Activated CD8-positive, alpha-beta memory T cell treated with anti-CD3 and anti-CD28 coated beads, Interleukin-2, amount 50 U/mL, for 4 hours (primary cell): ENCODE measurements at places on chromosomes 5 and 9.

DNA sequence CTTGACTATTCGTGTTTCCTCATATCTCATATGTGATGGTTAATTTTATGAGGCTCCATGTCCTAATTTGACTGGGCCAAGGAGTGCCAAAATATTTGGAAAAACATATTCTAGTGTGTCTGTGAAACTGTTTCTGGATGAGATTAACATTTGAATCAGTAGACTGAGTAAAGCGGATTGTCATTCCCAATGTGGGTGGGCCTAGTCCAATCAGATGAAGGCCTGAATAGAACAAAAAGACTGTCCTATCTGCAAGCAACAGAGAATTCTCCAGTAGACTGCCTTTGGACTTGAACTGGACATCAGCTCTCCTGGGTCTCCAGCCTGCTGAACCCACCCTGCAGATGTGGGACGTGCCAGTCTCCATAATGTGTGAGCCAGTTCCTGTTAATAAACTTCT lies 13.5 kb upstream of the SLCO4C1 start:
- DNase-seq, result no peak

- DNase-seq, result no peak
These were observed 54.4 kb downstream of the ENTREP1 start for GRCh38 chr9:69379270-69379982.

DNA sequence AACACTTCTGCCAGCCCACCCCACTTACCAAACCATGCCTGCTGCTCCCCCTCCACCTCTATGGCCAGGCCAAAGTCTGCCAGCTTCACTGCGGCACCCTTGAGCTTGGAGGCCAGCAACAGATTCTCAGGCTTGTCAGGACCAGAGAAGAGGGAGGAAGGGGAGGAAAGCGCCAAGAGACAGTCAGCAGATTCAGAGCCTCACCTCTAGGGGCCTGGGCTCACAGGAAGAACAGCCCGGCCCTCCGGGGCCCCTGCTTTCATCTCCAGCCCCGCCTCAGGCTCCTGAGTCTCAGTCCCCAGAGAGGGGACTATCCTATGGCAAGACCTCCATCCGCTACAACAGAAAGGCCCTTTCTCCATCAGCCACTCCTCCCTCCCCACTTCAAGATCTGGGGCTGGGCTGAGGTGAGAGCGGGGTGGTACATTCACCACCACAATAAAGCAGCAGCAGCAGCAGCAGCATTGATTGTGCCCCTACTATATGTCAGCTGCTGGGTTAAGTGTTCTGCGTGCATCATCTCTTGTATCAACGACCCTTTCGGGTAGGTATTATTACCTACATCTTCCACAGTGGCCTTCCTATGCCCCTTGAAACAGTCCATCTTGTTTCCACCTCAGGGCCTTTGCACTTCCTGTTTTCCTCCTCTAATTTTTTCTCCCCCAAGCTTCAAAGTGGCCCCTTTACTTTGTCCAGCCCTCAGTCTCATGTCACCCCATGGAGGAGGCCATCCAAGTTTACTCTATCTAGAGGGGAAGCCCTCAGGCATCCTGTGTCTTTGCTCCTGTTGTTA lies 36.0 kb downstream of the CAMK2A start:
- no peak for DNase-seq

DNA sequence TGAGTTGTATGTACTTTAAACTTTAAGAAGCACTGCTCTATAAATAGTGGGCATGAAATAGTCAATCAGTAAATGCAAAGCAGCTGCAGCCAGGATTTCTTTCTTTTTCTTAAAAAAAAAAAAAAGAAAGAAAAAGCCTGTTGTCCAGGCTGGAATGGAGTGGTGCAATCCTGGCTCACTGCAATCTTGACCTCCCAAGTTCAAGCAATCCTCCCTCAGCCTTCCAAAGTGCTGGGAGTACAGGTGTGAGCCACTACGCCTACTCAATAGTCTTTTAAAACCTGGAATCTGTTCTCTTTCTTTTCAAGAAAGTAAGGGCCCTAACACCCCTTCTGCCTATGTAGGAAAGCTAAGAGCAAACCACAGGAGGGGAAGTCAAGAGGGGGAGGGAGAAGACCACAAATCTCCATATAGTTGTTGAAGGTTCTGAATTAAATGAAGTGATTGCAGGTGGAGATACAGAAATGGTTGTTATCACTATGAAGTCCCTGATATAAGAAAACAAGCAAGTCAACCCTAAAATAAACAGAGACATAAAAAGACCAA lies 20.6 kb upstream of the TPD52L3 start:
- DNase-seq, result no peak

DNA sequence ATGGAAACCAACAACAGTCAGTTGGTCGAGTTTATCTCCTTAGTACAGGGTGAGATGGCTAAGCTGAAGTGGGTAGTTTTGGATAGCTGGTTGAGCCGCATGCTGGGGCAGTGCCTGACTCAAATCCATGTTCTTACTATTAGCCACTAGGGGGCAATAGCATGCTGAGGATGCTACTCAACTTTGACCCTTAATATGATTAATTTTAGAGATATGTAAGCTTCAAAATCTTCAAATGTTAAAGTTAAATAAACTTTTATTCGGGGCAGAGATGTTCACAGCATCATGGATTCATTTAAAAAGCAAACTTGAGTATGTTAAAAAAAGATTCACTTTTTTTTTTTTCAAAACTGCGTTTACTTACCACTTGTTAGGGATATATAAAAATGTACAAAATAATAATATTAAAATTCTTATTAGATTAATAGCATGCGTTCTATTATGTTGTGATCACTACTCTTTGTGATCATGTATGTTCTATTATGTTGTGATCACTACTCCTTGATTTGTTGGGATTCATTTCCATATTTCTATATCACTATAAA lies 57.0 kb downstream of the C9orf153 start:
- peak; percentile 16 for DNase-seq

DNA sequence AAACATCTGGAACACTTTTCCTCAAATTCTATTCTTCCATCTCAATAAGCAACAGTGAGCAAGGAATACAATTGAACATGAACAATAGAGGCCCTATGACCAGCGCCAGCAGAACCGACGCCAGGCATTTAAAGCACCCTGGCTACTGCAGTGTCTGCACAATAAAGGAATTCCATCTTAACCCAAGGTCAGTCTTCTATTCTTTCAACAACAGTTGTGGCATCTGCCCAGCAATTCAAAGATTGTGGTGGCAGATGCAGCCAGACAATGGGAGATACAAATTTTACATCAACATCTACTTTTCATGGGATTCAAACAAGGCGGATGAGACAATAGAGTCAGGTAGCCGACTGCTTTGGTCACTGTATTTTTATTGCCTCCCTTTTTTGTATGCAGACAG lies 65.9 kb downstream of the ELL2 start:
- DNase-seq, result no peak

- DNase-seq, result no peak
These were observed 41.2 kb upstream of the FLT4 start for GRCh38 chr5:180690562-180690961.

DNA sequence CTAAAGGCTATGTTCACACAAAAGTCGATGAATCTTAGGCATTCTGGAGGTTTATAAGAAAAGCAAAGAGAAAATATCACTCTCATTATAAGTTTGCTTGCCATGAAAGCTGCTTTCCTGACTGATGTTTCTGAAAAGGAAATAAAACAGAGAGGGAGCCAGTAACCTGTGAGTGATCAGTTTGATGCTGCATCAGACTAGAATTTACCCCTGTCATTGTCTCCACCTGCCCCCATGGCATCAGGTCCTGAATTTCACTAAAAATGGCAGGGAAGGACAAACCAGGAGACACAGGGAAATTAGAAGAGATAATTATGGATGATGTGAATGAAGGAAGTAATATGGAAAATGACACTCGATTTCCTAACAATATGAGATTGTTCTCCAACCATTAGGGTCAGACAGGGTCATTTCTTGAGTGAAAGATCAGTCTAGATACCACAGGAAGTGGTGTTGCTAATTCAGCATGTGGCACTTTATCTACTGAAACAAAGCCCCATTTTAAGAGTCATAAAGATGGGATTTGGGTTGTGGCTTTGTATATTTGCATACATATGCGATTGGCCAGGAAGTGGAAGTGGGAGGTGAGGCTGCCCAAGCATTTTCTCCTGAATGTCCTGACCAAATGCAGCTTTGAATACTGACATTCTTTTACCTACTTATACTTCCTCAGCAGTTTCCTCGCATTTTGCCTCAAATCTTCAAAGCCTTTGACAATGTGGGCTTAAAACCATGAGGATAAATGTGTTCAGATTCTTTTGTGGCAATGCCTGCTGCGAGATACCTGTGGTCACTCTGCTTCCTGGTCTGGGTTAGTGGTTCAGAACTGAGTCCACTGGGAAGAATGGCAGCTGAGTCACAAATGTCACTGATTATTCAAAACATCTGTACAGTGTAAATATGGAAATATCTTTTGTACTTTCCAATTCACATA lies 29.7 kb downstream of the MEGF10 start:
- DNase-seq, result no peak

DNA sequence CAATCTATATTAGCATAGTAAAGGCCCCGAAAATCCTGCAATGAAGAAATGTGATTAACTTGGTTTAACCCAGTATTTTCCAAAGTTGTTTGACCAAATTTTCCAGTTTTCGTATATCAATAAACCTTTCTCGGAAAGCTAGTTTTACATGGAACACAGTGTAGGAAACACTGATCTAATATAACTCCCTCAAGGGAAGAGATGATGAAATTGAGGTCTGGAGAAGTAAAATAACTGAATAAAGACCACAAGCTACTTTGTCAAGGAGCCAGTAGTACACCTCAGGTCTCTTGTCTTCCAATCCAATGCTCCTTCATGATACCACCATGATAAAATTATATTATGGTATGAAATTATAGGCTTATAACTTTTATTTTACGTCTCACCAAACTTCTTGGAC lies 118.1 kb upstream of the TARS1 start:
- no peak for DNase-seq

DNA sequence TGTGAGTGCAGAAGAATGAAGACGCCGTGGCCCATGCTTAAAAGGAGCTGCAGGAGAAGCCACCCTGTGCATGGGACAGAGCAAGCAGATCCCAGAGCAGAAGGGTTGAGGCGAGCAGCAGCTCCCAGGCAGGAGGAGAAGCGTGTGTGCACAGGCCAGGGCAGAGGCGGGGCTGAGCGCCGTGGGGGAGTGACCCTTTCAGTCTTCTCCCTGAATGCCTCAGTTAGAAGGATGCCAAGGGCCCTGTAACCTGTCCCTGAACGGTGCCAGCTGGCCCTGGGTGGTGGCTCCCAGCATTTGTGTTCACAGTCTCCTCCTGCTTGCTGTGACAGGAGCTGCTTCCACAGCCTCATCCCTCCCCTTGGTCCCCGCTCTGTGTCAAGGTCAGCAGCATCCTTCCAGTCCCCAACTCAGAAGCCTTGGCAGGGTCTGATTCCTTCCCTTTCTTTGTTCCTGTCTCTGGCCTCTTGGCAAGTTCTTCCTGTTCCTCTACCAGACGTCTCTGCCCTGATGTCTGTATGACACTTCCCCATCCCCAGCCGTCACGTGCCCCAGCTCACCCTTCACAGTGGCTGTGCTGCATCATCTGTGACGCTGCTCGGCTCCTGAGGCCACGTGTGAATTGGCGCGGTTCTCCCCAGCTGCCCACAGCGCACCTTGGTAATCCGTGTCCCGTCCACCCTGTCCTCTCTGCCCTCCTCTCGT lies 5.2 kb downstream of the EXOC3 start:
- no peak for DNase-seq

GRCh38 chr9:133981958-133982681 lies 10.0 kb downstream of the VAV2 start:
- no peak for DNase-seq

DNA sequence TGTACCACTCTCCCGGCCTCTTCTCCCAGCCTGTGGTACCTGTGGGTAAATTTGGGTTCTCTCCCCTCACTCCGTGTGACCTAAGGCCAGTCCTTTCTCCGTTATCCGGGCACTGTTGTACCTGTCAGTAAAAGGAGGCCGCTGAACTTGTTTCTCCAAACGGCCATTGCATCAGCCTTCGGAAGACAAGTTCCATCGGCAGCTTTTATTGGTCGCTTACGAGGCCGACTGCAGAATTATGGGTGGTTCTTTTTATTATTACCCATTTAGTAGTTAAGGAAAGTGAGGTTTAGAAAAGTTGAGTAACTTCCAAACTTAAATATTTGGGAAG lies 558 bp downstream of the GRPEL2 start:
- DNase-seq, result no peak

GRCh38 chr5:177440211-177440989 lies 6.2 kb upstream of the PRR7 start:
- no peak for DNase-seq

DNA sequence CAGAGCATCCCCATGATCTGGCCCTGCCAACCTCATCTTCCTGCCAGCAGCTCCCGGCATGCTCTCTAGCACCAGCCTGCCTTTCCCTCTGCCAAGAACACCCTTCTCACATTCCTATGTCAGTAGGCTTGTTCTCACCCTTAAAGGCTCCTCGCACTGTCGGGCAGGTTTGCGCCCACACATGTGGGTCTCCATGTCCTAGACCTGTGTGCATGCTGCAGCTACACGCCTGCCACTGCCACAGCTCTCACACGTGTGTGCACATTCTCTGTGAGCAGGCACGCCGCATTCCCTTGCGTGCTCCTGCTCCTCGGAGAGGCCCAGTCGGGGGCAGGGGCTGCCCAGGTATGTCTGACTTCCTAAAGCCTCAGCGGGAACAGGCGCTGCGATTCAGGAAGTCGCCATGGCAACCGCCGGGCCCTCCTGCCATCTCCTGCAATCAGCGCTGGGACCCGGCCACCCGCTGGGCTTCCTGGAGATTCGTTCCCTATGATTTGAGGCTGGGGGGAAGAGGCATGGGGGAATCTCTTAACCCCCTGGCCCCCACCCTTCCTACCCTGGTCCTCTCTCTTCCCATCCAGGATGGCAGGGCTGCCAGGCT lies 28.1 kb downstream of the NDUFA8 start:
- DNase-seq, result no peak

DNA sequence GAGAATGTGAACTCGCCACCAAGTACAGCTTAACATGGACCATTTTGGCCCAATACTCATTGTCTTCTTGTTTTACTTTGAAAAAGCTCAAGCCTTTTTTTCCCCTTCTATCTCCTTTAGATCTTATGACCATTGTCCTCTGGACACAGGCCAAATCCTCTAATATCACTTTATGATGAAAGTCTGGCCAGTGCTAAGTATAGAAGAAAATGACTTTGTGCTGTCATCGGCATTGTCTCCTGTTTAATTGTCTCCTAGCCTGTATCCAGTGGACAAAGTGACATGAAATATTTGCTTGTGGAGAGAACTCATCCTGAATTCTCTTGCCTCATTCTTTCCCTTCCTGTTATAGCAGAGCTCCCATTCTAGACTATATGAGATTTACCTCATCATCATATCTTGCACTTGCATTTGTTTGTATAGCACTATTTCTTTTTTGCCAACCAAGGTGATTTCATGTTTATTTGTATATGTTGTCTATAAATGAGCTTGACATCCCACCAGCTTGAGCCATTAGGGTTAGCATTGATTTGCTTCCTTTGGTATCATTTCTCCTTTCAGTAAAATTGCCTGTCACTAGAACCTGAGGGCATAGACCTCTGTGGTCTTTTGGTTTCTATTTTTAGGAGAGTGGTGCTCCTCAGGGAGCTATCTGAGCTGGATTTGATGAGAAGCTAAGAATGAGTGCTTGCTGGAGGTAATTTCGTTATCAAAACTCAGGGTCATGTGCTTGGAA lies 18.8 kb upstream of the TNFAIP8 start:
- no peak for DNase-seq

- no peak for DNase-seq
These were observed 2306.2 kb upstream of the ACO1 start for GRCh38 chr9:30078195-30078594.
